ENCODE measurements at places on chromosomes 7 and 10.

GRCh38 chr10:113059371-113059780 lies 109.3 kb downstream of the TCF7L2 start:
- DNase-seq: no peak

DNA sequence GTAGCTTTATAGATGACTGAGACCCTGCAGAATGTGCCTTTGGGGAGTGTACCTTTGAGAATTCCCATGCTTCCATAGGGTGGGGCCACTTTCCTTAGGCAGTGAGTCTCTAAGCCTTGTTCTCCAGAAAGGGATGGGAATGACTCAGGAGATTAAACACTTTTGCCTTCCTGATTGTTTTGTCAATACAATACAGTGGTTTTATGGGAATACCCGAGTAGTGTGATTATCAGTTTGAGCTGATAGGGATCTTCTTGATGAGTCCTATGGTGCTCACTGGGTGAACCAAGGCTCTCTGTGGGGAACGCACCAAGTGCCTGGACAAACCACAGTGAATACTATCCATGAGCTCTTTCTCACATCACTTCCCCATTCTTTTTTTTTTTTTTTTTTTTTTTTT lies 6.3 kb downstream of the MYOF start:
- DNase-seq: no peak

DNA sequence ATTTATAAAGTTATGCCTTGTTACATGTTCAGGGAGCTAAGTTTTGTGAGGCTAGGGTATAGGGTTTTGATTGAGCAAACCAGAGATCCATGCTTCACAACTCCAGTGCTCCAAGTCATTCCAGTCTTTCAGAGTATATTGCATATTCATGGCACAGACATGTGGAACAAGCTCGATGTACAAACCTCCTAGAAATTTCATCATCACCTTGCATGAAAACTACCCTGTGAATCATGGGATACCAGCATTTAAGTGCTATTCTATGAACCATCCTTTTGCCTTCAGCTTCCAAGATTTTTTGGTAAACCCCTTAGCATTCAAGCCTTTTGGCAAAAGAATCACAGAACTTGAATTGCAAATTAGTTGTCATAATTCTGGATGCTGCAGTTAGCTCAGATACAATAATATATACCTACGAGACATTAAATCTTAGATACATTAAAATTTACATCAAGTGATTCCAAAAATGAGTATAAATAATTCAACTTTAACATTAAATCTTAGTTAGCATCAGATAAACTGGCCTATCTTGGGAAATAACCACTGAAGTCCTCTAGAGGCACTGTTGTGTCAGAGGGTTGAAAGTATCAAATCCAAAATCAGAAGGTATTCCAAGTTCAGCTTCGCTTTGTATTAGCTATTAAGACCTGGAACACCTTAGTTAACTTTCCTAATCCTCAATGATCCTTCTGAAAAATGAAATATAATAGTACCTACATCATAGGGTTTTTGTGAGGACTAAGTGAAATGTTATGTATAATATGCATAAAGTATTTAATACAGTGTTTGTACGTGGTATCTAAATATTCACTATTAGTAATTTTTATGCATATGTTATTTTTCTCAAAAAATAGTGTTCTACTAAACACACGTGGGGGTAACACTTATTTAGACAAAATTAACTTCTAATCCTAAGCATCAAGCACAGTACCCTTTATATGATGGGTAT lies 55.5 kb upstream of the CABCOCO1 start:
- no peak for DNase-seq

DNA sequence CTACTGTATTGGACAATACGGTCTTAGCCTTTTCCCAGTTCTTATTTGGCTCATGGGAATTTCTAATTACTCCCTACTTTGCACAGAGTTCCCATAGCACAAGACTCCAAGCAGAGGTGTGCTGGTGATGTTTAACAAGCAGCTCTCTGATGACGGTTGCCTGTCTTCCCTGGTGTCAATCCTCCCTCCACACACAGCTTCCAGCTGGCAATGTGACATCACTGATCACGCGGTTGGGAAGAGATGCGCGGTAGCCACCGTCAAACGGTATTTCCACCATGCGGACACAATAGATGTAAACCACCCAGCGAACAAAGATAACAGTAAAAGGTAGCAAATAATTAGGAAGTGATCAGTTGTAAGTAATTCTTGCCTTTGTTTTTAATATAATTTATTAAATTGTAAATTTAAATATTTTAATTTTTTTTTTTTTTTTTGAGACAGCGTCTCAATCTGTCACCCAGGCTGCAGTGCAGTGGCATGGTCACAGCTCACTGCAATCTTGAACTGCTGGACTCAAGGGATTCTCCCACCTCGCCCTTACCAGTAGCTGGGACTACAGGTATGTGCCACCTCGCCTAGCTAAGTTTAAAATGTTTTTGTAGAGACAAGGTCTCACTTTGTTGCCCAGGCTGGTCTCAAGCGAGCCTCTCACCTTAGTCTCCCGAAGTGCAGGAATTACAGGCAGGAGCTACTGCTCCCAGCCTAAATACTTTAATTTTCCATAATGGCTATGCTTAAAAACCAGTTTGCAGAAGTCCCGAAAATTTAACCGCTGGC lies 36.3 kb upstream of the IL15RA start:
- no peak for DNase-seq

GRCh38 chr7:142800699-142801260 lies 30.0 kb downstream of the PRSS2 start:
- peak; percentile 28 for DNase-seq

- DNase-seq: no peak
Measured at GRCh38 chr10:21431799-21432198, 93.7 kb downstream of the SKIDA1 start.

- DNase-seq: no peak
Measured at GRCh38 chr10:78650122-78650521, 418.6 kb upstream of the ZMIZ1 start.

GRCh38 chr7:25671111-25671510 lies 442.8 kb upstream of the NPVF start:
- no peak for DNase-seq

DNA sequence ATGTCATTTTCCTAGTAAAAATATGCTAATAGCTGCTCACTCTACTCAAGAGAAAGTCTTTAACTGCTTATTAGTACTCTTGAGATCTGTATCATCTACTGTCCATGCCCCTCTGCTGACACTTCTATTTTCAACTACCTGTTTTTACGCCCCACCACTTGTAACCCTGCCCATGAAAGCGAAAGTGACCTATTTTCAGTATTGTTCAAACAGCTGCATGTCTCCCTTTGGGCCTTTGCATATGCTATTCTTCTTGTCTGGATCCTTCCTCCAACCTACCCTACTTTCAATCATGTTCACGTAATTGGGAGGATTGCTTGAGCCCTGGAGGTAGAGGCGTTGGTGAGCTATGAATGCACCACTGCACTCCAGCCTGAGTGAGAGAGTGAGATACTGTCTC lies 1481.3 kb downstream of the GATA3 start:
- DNase-seq: no peak

GRCh38 chr7:29194594-29195427 lies at the start of gene CHN2:
Gene CHN2, plus strand, starts transcription at chr7:29194775.
- peak; percentile 58 for DNase-seq

DNA sequence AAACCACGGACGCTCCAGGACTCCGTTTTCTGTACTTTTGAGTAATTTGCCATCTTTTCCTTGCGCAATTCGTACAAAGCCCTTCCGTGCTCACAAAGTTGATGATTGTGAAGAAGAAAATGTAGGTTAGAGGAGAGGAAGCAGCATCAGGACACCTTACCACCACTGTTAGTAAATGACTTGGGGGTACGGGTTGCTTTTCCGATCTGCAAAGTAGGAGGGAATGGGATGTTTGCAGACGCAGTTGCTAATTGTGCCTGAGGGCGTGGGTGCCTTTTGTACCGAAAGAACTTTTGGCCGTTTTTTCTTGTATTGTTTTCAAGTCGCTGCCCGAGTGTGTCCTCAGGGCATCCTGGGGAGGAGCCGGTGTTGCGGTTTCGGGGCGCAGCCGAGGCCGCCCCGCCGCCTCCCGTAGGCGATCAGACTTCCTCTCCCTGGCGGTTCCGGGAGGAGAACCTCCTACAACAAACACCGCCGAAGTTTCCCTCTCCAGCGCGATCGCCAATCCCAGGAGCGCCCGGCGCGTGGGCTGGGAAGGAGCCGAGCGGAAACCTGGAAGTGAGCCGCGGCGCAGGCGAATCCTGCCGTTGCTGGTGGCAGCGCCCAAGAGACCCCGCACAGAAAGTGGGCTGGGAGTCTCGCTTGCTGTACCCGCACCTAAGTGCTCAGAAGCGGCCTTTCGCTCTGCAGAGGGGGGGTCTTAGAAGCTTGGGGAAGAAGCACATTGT lies 1.0 kb downstream of the PRR15 start:
- DNase-seq: no peak

DNA sequence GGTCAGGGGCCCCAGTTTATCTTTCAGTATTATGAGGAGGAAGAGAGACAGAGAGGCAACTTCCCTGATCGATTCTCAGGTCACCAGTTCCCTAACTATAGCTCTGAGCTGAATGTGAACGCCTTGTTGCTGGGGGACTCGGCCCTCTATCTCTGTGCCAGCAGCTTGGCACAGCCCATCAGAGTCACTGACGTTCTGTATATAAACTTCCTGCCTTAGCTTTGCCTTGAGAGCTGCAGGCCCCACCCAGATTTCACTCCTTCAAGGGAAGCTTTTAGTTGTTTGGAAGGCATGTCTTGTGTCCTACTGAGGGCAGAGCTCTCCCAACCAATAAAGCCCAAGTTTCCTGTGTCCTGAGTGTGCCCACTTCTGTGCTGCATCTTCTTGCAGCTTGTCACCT lies 242.5 kb upstream of the PRSS58 start:
- peak; percentile 20 for DNase-seq

GRCh38 chr7:10939237-10939910 lies 34.3 kb upstream of the PHF14 start:
- no peak for DNase-seq

DNA sequence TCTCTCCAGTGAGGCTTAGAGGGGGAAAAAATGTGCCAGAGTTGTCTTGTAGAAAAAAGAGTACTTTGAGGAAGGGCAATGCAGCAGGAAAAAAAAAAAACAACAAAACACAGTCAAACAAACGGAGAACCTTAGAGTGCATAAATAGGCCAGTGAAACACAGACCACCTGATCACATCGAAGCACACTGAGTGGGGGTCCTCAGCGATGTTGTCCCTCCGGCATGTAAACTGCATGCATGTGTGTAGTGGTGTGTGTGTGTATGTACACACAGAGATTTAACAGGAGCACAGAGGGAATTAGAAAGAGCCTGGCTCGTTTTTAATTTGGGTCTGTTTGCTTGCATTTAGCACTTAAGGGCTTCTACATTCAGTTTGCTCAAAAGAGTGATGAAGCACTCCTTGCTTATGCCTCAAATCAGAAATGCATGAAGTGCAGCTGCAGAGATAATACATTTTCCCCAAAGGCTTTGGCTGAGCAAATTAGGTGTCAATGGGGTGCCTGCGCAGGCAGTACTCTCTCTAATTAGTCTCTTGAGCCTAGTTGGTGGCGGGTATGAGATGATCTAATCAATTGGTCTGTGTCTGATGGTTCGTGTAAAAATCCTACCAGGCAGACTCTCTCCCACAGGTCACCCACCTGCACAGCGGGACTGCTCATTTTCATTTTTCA lies 62.7 kb upstream of the FZD1 start:
- no peak for DNase-seq

GRCh38 chr7:43572516-43573049 lies 10.3 kb upstream of the STK17A start:
- DNase-seq: peak; percentile 74

DNA sequence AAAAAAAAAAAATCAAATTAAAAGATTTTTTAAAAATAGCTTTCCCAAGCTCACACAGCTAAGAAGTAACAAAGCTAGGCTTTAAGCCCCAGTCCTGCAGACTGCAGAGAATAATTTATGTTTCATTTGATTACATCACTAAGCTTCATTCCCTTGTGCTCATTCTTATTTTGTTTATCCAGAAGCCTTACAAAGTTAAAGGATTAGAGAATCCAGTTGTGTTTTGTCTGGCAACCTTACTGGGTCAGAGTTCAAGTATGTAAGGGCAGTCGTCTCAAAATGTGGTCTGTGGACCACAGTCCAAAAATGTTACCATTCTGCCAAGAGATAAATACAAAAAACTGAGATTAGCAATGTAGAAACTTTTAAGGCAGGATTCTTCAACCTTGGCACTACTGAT lies 32.1 kb upstream of the EZH2 start:
- DNase-seq: no peak

GRCh38 chr10:7610651-7611389 lies 55.9 kb downstream of the ITIH5 start:
- DNase-seq: no peak

DNA sequence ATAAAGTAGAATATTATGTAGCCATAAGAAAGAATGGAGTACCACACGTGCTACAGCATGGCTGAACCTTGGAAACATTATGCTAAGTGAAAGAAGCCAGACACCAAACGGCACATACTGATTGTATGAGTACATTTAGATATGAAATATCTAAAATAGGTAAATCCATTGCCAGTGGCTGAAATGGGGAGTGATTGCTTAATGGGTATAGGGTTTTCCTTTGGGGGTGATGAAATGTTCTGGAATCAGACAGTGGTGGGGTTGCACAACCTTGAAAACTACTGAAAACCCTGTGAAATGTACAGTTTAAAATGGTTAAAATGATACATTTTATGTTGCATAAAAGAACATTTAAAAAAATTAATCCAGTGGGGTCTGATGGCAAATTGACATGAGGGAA lies 667.9 kb downstream of the AUTS2 start:
- DNase-seq: no peak

GRCh38 chr10:14603534-14604102 lies 171.1 kb downstream of the FAM107B start:
- peak; percentile 54 for DNase-seq

DNA sequence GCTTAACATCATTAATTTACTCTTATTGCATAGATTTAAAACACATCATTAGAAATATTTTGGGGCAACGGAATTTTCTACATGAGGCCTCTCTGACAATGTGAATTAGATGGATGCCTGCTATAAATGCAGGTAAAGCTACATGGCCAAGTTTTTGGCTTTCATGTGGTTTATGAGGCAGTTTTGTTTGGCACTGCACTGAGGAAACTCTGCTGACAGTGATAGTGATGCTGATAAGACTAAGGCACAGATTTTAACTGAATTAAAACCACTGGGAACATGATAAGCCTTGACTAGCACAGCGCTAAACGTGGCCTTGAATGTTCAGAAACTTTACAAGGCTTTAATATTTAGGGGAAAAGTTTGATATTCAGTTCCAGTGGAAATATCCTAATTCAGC lies 114.3 kb upstream of the NOBOX start:
- no peak for DNase-seq

DNA sequence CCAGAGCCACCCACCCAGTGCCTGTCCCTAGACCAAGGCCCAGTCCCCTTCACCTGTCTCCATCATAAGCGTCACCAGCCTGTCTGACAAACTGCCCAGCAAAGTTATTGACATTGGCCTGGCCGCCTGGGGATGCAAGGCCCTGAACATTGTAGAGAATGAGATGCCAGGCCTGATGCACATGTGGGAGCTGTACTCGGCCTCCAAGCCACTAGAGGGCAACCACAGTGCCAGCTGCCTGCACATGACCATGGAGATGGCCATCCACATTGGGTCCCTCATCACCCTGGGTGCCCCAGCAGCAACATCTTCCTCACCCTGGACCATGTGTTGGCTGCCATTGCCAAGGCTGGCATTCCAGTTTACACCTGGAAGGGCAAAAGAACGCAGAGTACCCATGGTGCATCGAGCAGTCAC lies 63.7 kb upstream of the ANTXRL start:
- DNase-seq: no peak

- DNase-seq: no peak
Measured at GRCh38 chr10:21726601-21727225, 192.7 kb downstream of the MLLT10 start.
